Mammary epithelial cell (primary cell): ENCODE measurements at places on chromosomes 7 and 10. TPM values are rescaled to one million over a fixed set of nuclear protein-coding genes. Genes with fewer than 3 reads are reported as not detected.

GRCh38 chr10:30719832-30720231 is 90.3 kb upstream of the LYZL2 start:
- DNase-seq, result no peak

CCL24 gene
- not detected in 2 replicates for total RNA-seq

GPR158 gene
- total RNA-seq, result not detected

- no peak for DNase-seq
Observed at GRCh38 chr10:52774600-52775106, 2.1 kb upstream of the MBL2 start.
